ENCODE measurements at places on chromosomes 12 and 14. TPM values are rescaled to one million over a fixed set of nuclear protein-coding genes. Genes with fewer than 3 reads are reported as not detected.
A peak's percentile ranks its signal among the peaks of the same experiment; 100 is the strongest.

- no peak for DNase-seq
Observed at GRCh38 chr12:10155966-10156365, 16.0 kb downstream of the OLR1 start.

The MMP19 gene
- total RNA-seq = 0.05 TPM

GRCh38 chr14:60862283-60862682, 118.6 kb downstream of the TRMT5 start:
- DNase-seq = no peak

DNA sequence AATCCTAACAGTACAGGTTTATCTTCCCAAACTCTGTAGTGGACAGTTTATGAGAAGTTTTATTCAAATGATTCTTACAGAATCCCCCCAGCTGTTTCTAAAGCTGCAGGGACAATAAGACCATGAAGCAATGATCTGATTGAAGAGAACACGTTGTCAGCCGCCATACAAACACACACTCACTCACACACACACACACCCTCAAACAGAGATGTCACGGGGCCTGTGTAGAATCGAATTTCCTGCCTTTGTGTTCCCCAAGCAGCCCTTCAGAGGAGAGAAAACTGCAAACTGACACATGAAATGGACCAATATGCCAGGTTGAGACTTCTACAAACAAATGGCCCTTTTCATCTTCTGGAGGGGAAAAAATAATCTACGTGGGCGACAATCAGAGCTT, 80.5 kb upstream of the TBX3 start:
- no peak for DNase-seq

The CAPRIN2 gene
- total RNA-seq = 28.6 TPM

DNA sequence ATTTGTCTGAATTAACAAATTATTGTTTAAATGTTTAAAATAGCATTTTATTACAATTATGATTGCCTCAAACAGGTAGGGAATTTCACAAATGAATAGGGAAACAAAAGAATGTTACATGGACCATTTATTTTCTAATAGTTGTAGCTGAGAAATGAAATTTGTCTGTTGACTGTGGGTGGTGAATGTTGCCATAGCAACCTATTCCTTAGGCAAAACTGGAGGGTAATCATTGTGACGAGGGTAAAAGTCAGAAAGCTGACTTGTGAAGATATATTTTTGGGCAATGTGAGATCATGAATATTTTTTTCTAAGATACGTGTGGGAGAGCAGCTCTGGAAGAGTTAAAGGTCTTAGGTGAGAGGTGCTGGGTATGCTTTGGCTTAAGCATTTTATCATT, 24.2 kb upstream of the CLEC14A start:
- no peak for DNase-seq

- DNase-seq = no peak
Observed at GRCh38 chr14:76687611-76688382, 73.5 kb upstream of the VASH1 start.

- no peak for DNase-seq
Observed at GRCh38 chr14:79037593-79037992, 867.4 kb downstream of the NRXN3 start.

DNA sequence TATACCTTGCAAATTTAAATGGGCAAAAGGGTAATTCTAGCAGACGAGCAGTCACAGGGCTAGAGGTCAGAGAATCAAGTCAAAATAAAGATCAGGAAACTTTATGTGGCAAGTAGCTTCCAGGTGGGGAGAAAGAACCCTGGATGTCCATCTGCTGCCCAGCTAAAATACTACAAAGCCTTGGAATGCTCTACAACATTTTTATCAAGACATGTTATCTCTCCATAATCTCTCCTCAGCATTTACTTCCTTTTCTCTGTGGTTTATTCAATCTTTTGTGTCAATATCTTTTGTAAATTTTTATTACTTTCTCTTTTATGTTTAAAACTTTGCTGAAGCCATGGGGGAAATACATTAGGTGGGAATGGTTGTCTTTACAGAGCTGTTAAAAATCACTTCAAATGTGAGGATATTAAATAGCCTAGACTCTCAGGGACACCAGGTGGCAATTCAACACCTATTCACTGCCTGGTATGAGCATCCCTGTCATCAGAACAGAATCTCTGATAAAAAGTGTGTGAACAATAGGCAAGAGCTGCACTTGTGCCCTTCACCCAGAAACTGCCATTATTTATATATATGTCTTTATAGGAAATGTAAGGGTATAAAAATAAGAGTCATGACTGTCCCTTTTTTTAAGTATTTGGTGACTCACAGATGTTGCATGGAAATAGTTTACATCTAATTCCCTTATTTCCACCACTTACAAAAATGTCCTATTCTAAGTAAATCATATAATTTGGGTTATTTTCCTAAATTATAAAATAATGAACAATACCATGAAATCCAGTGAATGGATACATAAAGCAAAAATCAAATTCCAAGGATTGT, 152.9 kb downstream of the EPS8 start:
- DNase-seq = no peak

GRCh38 chr12:110768960-110769359, 26.3 kb upstream of the PPP1CC start:
- no peak for DNase-seq

DNA sequence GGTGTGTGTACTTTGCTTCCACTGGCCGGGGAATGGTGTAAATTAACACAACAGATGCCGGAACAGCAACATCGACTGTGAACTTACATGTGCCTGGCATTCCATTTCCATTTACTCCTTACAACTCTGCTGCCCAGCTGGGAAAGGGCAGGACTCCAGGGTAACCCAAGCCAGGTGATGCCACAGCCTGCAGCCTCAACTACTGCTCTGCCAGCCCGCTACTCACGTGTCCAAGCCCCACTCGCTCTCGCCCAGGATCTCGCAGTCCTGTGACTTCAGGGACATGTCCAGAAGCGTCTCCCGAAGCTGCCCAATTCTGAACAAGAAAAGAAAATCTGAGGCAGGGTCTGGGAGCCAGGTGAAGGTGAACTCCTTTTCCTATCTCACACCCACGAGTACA, 10.7 kb downstream of the ABCD4 start:
- no peak for DNase-seq

The FOXG1 gene
- not detected for total RNA-seq

The B3GNT4 gene
- 1.8 TPM for total RNA-seq

GRCh38 chr14:54175298-54175942, 218.8 kb upstream of the BMP4 start:
- DNase-seq = peak; percentile 20

GRCh38 chr12:29743077-29743476, 40.7 kb downstream of the TMTC1 start:
- DNase-seq = no peak

Data from Panc1 (cell line).